ENCODE measurements at places on chromosomes 4 and X.

GRCh38 chr4:140305053-140305452 lies 68.4 kb upstream of the SCOC start:
- DNase-seq, result no peak

- DNase-seq, result no peak
Observed at GRCh38 chr4:127103681-127104115, 529.1 kb upstream of the INTU start.

GRCh38 chrX:77802201-77802600 lies 16.2 kb upstream of the ATRX start:
- no peak for DNase-seq

DNA sequence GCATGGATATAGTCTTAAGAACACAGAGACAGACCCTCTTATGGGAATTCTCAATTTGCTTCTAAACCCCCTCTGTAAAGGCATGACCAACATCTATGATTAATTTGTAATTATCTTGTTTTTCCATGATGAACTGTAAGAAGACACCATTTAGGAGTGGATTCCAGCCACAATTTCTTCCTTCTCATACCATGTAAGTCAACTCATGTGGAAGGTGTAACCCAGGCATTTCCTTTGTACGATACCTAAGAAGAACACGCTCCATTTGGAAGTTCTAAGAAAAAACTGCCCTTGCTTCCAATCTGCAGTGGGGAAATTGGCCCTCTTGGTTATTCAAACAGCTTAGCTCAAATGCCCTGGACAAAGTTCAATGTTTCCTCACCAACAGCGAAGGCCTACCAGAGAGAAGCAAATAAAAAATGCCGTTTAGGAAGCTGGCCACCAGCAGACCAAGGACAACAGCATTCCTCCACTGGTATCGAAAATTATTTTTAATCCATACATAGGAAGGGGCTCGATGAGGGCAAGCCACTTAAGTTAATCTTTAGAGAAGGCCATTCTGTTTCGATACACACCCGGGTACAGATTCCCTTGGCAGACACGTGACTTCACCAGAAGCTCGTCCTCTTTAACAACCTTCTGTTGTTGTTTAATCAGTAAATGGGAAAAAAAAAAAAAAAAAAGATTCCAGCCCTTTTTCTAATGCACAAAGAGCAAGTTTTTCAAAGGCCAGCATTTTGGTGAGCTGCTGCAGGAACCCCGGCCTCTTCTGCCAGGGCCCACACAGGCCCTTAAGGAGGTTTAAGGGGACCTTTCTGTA lies 2.6 kb downstream of the DHRSX start:
- DNase-seq, result no peak

- no peak for DNase-seq
Observed at GRCh38 chr4:155959417-155959816, 5.8 kb upstream of the CTSO start.

DNA sequence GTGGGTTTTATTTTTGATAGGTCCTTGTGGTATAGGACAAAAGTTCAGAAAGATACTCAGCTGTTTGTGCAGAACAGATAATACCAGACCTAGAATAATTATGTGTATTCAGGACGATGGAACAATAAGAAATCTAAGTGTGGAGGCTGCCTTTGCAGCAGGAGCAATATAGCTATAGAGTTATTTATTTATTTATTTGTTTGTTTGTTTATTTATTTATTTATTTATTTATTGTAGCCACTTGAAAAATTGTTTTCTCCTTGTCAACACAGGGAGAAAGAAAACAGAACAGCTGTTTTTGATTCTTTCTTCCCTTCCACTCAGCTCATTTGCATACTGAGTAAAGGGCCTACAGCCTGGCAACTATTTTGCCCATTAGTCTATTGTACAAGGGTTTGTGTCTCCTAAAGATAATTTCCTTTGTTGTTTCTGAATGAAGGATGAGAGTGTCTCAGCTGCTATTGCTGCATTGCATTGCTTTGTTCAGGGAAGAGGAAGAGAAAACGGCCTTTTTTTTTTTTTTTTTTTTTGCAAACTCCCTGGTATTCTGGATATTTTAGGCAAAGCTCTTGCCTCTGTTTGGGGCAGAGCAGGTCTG lies 56.0 kb upstream of the ESX1 start:
- no peak for DNase-seq

- no peak for DNase-seq
Observed at GRCh38 chrX:84336646-84337045, 148.6 kb upstream of the RPS6KA6 start.

- no peak for DNase-seq
Observed at GRCh38 chr4:71322425-71322824, 16.4 kb upstream of the SLC4A4 start.

- no peak for DNase-seq
Observed at GRCh38 chr4:160611181-160611580, 1508.3 kb downstream of the RAPGEF2 start.

DNA sequence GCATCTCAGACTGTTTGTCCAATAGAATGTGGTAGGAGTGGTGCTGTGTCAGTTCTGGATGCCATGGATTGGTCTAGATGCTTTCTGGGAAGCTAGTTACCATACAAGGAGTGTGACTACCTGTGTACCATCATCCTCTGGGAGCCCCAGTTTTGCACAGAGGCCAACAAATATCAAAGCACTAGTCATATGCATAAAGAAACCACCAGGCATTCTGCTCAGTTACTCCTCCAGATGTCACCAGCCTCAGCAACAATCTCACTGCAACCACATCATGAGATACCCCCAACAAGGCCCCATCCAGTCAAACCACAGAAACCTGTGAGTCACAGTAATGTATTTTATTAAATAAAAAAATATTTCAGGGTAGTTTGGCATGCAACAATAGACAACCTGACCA lies 435.8 kb upstream of the CPEB2 start:
- DNase-seq, result no peak

GRCh38 chrX:155988859-155989258 lies 8.6 kb upstream of the IL9R start:
- DNase-seq, result no peak

GRCh38 chr4:39450618-39451017 lies 8.1 kb downstream of the RPL9 start:
- no peak for DNase-seq

DNA sequence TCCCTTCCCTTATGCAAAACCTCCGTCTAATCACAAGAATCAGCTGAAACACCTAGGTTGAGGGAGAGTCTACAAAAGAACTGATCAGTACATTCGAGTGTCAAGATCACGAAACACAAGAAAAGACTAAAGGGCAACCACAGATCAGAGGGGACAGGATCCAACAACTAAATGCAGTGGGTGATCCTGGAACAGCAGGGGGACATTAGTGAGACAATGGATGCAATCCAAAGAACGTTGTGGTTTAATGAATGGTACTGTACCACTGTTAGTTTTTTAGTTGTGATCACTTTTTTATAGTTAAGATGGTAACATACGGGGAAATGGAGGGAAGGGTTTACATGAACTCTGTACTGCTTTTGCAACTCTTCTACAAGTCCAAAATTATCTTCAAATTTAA lies 79.2 kb downstream of the RELL1 start:
- no peak for DNase-seq

DNA sequence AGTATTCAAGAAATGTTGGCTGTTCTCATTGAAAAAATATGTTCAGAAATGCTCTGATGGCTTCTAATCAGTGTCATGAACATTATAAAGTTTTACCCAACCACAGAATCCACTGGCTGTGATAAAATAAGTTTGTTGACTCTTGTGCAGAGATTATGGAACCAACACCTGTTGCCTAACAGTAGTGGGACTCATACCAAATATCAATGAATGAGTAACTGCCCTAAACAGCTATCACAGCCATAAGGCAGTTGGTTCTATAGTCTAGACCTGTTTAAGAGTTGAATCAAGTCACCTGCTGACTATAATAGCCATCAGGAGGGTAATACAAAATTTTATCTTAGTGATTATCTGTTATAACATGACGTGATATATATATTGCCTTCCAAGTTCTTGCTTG lies 168.3 kb downstream of the ATOH1 start:
- DNase-seq, result no peak

- DNase-seq, result no peak
Observed at GRCh38 chrX:45077748-45078424, 122.8 kb downstream of the DIPK2B start.

DNA sequence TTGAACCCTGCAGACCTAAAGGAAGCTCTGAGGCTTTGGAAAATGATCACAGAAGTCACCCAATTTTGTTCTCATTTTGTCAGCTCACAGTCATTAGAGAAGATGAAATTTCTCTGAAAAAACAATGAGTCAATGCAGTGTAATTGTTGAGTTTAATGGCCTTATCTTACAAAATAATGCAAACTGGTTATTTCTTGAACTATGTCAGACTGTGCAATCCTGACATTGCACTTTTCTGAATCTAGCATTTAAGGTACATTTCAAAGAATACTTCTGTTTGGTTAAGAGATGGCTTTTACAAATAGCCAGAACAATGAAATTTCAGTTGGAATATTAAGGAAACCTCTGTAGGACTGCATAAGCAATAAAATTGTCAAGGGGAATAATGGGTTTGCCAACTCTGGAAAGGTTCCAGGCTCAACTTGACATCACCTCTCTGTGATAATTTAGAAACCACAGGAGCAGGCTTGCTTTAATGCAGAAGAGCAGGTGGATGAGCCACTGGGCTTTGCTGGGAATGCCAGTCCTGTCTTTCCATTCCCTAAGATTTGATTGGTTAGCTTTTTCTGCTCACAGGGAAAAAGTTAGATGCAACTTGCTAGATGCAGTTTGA lies 222.8 kb downstream of the FRMPD4 start:
- DNase-seq, result no peak

DNA sequence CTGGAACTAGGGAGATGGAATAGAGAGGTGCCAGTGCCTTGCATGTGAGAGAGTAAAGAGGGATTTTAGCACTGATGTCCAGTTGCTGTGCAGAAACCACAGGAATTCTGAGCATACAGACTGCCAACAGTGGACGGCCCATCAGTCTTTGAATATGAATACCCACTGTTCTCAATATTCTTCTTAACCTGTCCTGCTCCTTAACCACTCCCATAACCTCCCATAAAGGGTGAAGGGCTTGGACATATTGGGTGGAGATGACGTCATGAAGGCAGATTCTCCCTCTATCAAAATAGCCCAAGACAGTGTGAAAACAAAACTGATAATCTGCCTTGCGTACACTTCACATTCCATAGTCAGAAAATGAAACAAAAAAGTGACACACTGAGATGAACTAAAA lies 1313.7 kb upstream of the PABPC4L start:
- no peak for DNase-seq

DNA sequence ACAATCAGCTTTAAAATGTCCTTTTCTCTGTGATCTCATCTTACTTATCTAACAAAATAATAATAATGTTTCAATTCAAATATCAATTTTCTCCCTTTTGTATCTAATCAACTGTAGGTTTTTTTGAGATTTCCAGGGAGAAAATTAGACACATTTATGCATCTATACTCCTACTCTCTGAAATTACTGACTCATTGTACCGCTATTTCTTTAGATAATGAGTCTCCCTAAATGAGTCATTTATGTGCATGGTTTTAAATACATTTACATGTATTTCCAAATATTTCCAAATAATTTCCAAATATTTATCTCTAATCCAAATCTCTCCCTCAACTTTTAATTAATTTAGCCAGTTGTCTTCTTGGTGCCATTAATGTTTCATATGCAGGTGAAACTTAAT lies 621.0 kb downstream of the TECRL start:
- DNase-seq, result no peak

GRCh38 chr4:188403272-188403671 lies 264.0 kb downstream of the TRIML1 start:
- no peak for DNase-seq

DNA sequence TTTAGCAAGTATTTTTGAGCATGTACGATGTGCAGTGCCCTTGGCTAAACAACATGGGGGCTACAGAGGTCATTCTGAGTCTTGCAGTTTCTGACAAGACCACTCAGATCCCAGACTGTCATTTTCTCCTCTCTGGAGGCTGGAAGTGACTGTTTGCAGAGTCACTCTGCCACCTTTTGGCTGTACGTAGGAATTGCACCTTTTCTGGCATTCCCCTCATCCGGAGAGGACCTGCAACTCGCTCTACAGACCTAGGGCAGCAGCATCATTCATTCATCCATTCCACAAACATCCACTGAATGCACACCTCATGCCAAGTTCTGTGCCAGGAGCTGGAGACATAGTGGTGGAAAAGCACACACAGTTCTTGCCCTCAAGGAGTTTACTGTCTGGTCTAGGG lies 160.4 kb upstream of the GPR101 start:
- DNase-seq, result no peak

DNA sequence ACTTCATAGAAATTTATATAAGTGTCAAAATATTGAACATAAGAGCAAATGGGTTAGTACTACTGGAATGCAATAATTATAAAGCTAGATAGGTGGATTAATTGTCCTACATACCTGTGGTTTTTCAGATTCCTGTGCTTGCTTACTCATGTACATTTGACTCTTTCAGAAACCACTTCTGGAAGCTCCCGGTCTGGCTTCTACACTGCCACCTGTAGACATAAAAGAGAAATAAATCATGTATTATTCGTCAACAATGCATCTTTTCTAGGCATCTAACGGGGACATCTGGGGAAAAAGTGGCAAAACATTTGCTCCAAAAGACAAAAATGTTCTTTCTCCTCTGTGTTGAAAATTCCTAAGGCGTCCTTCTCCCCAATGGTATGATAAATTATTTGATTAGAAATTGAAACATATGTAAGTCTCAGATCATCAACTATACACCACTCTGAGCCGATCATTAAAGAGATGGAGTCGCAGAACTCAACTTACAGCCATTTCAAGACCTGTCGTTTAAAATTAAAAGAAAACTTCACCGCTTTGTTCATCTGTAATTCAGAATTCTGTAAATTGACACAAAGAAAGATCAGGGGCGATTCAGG lies 648.7 kb upstream of the DIPK2B start:
- DNase-seq, result no peak

DNA sequence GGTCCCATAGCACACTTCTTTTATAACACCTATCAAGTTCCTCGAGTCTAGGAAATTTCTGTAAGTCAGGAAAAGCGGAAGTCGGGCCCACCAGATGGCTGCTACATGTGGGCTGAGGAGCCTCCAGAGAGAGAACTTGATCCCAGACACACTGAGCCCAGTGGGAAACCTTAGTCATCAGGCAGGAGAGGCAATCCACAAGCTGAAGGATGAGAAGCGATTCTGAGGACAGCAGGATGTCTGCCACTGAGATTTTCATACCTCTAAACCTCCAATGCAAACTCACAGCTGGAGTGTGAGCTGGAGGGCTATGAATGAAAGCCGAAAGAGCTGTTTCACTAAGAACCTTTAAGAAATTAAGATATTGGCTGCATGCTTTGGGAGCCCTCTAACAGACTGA lies 52.6 kb upstream of the PDHA1 start:
- DNase-seq, result no peak

Measured in cortex of kidney (tissue), 1 donor.